ENCODE measurements at places on chromosomes 12 and 14. TPM values are rescaled to one million over a fixed set of nuclear protein-coding genes. Genes with fewer than 3 reads are reported as not detected.

- no peaks in the 10 kb centered on the region for H3K4me1 ChIP-seq
- no peak overlapping the region for H3K4me3 ChIP-seq
- no peak for DNase-seq
- H3K27me3 ChIP-seq: peaks cover 69% of the 10 kb centered on the region
- no peaks in the 10 kb centered on the region for H3K36me3 ChIP-seq
- no peak overlapping the region for H3K27ac ChIP-seq
These were observed 850 bp downstream of the SMOC1 start for GRCh38 chr14:69880044-69880487.

GRCh38 chr12:116958402-116959197 lies 47.9 kb downstream of the FBXW8 start:
- no peak overlapping the region for H3K4me3 ChIP-seq
- H3K27me3 ChIP-seq: no peaks in the 10 kb centered on the region
- no peak overlapping the region for H3K27ac ChIP-seq
- peaks cover 11% of the 10 kb centered on the region for H3K4me1 ChIP-seq

DNA sequence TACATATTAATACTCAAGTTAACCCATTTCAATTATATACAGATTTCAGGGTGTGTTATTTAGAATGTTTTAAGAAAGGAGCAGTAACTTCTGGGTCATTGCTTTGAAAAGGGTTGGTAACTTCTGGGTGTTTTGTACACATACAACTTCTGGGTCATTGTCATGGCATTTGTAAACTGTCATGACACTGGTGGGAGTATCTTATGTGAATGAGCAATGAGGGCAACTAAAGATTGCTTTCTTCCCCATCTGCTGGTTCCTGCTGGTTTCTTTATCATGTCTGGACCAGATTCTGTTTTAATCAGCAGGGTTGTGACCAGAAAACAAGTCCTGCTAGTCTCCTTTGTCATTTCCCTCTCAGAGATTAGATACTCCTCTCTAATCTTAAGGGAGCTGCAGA lies 713.3 kb downstream of the LRFN5 start:
- no peak overlapping the region for H3K4me3 ChIP-seq
- H3K27me3 ChIP-seq: no peaks in the 10 kb centered on the region

Gene TESPA1
- total RNA-seq: 6.2 TPM

DNA sequence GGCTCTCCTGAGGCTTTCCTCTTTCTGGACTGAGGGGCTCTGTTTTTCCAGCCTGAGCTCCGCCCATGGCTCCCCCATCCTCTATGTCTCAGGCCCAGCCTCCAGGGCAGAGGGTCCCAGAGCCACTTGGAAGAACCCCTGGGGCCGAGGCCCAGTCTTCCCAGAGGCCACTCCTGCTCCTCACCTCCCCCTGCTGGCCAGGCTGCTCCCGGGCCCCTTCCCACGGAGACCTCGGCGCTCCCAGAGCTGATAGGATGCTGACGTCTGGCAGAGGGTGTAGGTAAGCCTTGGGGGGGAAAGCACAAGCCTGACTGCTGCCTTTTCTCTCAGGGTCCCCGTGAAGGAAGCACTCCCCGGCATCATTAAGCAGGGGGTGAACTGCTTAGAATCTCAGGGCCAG lies 51.4 kb downstream of the ERH start:
- no peaks in the 10 kb centered on the region for H3K36me3 ChIP-seq
- no peaks in the 10 kb centered on the region for H3K27me3 ChIP-seq
- DNase-seq: peak; percentile 47
- no peak overlapping the region for H3K4me3 ChIP-seq

- peaks cover 4% of the 10 kb centered on the region for H3K4me1 ChIP-seq
- no peaks in the 10 kb centered on the region for H3K36me3 ChIP-seq
These were observed 5.4 kb upstream of the LPAR5 start for GRCh38 chr12:6641131-6641530.

Gene TBX3
- total RNA-seq: 2.8 TPM

Gene LRTM2
- total RNA-seq: not detected

DNA sequence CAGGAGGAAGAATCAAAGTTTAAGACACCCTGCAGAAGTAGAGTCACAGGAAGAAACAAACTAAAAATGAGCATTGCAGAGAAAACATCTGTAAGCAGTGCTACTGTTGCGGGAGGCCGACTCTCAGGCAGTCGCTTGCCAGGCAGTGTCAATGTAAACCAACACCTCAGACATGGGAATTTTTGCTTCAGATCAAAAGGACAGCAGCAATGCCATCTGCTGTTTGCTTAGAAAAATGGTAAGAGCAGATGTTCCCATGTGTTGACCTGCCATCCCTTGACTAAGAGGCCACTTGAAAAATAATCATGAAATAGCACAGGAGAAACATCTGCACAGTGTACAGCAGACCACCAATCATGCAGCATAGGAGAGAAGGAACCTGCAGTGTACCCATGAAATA lies 196.6 kb downstream of the SLC25A21 start:
- no peaks in the 10 kb centered on the region for H3K27me3 ChIP-seq
- H3K36me3 ChIP-seq: no peaks in the 10 kb centered on the region
- DNase-seq: no peak
- no peak overlapping the region for H3K27ac ChIP-seq
- no peaks in the 10 kb centered on the region for H3K4me1 ChIP-seq
- no peak overlapping the region for H3K4me3 ChIP-seq

DNA sequence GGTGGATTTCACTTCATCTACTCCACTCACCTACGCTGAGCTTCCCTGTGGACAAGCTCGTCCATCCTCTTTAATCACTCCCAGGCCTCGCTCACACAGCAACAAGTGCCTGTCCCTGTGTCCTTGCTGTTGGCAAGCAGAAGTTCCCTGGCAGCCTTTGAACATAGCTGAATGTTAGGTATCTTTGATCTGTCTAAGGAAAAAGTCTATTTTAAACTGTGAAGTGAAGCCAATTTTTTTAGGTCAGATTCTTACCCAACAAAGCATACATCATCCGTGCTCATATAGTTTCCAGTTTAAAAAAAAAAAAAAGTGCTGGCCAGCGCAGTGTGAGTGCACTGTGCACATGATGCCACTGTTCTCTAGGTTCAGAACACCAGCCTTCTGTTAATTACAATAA lies 36.3 kb downstream of the PPP2R5C start:
- no peaks in the 10 kb centered on the region for H3K36me3 ChIP-seq
- DNase-seq: no peak
- no peaks in the 10 kb centered on the region for H3K27me3 ChIP-seq
- H3K4me3 ChIP-seq: no peak overlapping the region

DNA sequence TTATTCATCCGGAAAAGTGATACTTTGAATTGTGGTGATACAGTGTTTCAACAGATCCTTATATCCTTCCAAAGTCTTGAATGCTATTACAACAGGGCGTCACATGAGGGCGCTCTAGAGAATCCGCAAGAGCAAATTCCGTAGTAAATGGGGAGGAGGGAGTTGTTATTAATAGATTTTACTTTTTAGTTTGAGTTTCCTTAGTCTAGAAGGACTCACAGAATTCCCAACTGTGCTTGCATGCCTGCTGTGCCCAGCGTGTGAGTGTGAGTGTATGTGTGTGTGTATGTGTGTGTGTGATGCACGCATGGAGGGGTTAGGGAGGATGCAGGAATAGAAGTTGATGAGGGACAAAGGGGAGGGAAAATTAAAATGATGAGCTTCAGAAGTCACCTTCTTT lies 375.3 kb downstream of the C12orf75 start:
- H3K4me1 ChIP-seq: no peaks in the 10 kb centered on the region
- no peaks in the 10 kb centered on the region for H3K36me3 ChIP-seq
- H3K27ac ChIP-seq: no peak overlapping the region
- no peaks in the 10 kb centered on the region for H3K27me3 ChIP-seq

DNA sequence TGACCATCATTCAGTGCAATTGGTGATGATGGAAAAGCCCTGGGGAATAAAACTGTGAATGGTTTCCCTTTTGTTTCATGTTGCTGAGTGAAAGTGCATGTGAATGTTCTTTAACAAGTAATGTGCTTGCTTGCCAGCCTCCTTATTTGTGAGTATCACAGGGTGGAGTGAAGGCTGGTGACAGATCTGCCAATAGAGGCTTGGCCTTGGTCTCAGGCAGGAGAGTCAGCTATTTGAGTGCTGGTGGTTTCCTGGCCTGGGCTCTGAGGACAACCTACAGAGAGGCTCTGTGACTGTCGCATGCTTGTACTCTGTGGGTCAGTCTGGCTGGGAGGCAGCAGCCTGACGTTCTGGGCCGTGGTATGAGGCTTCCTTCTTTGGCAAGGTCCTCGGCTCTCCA lies 20.7 kb downstream of the KRT85 start:
- H3K27ac ChIP-seq: no peak overlapping the region
- H3K4me1 ChIP-seq: no peaks in the 10 kb centered on the region
- no peaks in the 10 kb centered on the region for H3K27me3 ChIP-seq
- DNase-seq: no peak

Measured in transverse colon (tissue), 4 donors.